Spleen (tissue), 13 donors: ENCODE measurements at places on chromosomes 3 and 15.

- DNase-seq, result no peak
These were observed 20.1 kb downstream of the GTF2E1 start for GRCh38 chr3:120762615-120763014.

DNA sequence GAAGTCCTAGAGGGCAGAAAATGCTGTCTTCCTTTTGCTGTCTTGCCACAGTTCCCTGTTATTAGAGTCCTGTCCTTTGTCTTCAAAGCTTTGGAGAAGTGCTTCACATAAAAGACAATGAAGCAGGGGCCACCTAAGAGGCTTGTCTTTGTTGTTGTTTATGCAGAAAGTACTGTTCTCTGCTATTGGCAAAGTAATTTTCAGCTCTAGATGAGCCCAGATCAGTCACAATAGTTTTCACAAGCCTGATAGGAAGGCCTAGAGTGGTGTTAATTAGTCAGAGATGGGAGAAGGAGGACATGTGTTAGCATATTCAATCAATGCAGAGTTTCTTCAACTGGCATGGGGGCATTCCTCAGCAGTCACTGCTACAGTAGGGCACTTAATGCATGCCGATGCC, 300.0 kb downstream of the PTPRG start:
- DNase-seq, result no peak

GRCh38 chr3:145716519-145716918, 444.5 kb downstream of the PLOD2 start:
- DNase-seq, result no peak

DNA sequence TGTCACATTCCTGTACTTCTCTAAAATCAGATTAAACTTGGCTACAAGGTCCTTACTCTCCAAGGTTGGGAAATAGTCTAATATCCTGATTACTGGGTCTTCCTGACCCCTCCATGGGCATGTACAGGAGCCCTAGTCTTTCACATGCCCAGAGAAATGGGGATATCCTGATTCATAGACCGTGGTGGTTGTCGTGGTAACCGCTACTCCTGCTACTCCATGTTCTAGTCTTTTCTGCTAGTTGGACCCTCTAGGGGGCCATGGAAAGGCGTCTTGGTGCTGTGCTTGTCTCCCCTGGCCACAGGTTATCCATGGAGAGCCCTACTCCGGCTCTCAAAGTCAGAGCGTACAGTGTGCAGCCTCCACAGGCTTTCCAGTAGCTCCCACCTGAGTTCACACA, 13.1 kb upstream of the ZBTB38 start:
- no peak for DNase-seq

GRCh38 chr3:43843386-43843785, 152.6 kb downstream of the ABHD5 start:
- no peak for DNase-seq

DNA sequence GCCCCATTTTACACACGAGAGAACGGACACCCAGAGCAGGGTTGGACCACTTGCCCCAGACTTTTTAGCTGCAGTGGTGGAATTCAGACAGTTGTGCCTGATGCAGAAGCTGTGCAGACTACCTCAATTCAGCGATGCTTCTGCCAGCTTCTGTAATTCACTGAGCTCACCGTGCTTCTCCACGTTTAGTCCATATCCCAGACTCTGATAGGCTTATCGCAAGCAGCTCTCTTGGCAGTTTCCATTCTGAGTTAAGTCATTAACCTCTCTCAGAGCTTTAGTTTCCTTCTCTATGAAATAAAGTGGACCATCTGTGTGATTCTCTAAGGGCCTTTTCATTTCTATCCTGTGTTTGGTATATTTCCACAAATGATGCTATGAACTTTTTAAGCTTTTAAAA, 37.1 kb downstream of the ABHD17C start:
- no peak for DNase-seq

DNA sequence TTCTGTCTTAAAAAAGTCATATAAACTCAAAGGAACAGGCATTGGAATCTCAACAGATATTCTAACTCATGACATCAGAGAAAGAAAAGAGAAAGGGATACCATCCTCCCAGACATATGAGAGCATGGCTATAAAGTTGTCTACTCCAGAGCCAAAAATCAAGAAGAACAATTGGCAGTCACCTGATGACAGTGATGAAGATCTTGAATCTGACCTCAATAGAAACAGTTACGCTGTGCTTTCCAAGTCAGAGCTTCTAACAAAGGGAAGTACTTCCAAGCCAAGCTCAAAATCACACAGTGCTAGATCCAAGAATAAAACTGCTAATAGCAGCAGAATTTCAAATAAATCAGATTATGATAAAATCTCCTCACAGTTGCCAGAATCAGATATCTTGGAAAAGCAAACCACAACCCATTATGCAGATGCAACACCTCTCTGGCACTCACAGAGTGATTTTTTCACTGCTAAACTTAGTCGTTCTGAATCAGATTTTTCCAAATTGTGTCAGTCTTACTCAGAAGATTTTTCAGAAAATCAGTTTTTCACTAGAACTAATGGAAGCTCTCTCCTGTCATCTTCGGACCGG, 35.9 kb downstream of the UNC13C start:
- DNase-seq, result no peak
